ENCODE measurements at places on chromosomes 7 and 10.

DNA sequence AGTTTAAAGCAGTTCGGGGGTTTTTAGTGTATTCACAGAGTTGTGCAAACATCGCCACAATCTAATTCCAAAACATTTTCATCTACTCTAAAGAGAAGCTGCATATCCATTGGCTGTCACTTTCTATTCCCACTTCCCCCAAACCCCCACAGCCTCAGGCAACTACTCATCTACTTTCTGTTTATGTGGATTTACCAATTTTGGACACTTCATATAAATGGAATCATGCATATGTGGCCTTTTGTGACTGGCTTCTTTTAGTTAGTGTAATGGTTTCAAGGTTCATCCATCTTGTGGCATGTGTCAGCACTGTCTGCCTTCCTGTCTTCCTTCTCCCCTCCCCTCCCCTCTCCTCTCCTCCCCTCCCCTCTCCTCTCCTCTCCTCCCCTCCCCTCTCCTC lies 78.5 kb upstream of the FZD1 start:
- DNase-seq = no peak

- DNase-seq = peak; percentile 13
Observed at GRCh38 chr7:118104812-118105441, 79.0 kb upstream of the LSM8 start.

DNA sequence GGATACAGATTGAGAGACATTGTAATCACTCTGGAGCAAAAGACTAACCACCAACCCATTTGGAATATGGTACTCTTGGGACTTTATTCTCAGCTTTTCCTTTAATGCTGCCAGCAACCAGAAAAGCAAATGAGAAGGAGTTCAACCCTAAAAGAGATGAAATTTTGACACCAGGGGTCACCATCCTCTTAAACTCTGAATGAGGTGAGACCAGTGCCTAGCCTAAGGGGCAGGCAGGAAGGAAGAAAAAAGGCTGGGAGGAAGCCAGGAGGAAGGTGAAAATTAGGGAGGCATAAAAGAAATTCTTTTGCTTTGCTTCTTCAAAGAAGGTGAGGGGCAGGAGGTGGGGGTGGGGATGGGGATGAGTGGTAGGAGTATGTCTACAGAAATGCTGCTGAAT lies 135.8 kb downstream of the JAZF1 start:
- DNase-seq = no peak

GRCh38 chr7:17939211-17939605 lies 1.1 kb downstream of the SNX13 start:
- peak; percentile 3 for DNase-seq

DNA sequence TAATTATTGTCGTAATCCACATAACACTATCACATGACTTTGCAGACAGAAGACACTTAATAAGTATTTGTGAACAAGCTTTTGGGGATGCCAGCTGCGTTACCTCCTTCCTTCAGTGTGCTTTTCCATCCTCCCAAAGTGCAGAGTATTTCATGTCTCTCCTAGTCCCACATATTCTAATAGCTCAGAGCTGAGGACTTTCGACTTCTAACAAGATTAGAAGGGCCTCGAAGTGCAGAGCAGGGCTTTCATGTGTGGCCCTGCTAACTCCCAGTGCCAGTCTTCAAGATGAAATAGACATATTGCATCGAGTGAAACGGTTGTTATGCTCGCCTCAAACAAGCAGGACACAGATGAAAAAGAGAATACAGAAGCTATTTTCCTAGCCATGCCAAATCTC lies 125.7 kb upstream of the RNF32 start:
- DNase-seq = no peak

- DNase-seq = no peak
Observed at GRCh38 chr10:113930482-113931057, 76.1 kb downstream of the NHLRC2 start.

GRCh38 chr10:84375011-84375410 lies 46.6 kb downstream of the CCSER2 start:
- DNase-seq = peak; percentile 38

Measured in cerebellum (tissue), 4 donors.